ENCODE measurements at places on chromosomes 12 and 14.

DNA sequence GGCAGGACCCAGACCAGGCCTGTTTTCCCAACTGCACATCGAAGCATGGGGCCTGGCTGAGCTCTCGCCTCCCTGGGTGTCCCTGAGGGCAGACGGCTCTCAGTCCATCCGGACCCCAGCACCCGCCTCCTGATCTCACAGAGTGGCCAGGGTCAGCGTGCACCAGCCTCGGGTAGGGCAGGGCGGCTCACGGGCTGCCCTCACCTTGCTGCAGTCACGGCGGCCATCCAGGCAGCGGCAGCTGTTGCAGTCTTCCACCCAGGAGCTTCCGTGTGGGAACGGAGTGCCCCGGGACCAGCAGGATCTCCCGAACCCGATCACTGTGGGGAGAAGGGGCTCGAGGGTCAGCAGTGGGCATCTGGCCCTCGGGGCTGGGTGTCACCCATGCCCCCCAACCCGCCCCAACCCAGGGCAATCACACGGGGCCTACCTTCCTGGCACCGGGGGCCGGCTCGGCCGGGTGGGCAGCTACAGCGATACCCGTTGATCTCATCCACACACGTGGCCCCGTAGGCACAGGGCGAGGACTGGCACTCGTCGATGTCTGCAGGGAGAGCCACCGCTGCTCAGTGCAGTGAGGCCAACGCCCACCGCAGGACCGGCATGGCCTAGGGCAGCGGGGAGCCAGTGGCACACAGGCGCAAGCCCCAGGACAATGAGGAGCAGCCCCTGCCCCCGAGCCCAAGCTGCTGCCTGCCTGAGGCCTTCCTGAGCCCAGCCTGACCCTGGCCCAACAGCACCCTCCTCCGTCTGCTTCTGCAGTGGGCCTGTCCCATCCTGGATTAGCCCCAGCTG is 22.2 kb downstream of the JAG2 start:
- DNase-seq, result no peak

GRCh38 chr12:100154474-100155247 is 12.0 kb upstream of the BLTP3B start:
- no peak for DNase-seq

GRCh38 chr14:103279142-103280025 is 54.7 kb upstream of the EIF5 start:
- DNase-seq, result no peak

GRCh38 chr12:78568321-78569020 is 296.1 kb upstream of the SYT1 start:
- no peak for DNase-seq

GRCh38 chr12:19183121-19183838 is 53.7 kb downstream of the PLEKHA5 start:
- DNase-seq, result no peak

- DNase-seq, result no peak
These were observed 311.6 kb upstream of the DIO2 start for GRCh38 chr14:80522936-80523335.

GRCh38 chr14:82122655-82123054 is 589.0 kb upstream of the SEL1L start:
- DNase-seq, result no peak

GRCh38 chr12:108234158-108234557 is 105.0 kb downstream of the CMKLR1 start:
- DNase-seq, result no peak

DNA sequence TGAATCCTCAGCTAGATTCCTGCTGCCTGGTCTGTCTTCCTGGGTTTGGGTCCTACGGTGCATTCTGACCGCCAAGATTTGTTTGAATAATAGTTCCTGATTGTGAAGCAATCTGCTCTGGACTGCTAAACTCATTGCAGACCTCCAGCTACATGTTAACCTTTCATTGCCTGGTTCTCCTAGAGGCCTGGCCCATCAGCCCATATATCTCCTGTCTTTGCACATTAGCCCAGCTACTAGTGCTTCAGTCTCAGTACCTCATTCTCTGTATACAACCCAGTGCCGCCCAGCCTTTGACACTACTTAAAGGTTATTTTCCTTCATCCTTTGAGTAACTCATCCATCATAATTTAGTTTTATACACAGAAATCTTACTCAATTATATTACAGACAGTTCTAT is 65.6 kb upstream of the GRIP1 start:
- DNase-seq, result no peak

DNA sequence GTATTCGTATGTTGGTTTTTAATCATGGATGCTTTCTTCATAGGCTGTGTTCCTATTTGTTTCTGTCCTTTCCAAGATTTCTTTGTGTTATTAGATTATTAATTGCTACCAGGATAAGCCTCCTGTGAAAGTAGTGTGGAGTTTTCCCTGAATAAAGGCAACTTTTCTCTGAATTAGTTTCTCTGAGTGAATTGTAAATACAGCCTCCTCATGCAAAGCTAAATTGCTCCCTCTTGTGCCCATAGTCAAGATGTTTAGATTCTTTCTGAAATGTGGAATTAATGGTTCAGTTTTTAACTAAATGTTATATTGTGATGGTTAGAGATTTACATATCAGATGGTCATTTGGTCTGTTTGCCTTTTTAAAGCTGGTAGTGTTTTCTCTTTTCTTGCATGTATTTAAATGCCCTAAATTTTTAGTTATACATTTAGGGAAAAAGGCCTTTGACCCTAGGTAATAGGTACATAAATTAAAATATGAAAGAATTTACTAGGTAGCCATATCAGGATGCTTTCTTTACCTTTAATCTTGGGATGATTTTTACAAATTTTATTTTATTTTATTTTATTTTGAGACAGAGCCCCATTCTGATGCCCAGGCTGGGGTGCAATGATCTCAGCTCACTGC is 8.9 kb downstream of the APAF1 start:
- peak; percentile 39 for DNase-seq

- no peak for DNase-seq
These were observed 387.8 kb downstream of the FLRT2 start for GRCh38 chr14:85917716-85918115.

- DNase-seq, result no peak
These were observed 71.8 kb downstream of the BICD1 start for GRCh38 chr12:32178341-32179010.

GRCh38 chr12:50066402-50066801 is 9.0 kb downstream of the ASIC1 start:
- DNase-seq, result no peak

DNA sequence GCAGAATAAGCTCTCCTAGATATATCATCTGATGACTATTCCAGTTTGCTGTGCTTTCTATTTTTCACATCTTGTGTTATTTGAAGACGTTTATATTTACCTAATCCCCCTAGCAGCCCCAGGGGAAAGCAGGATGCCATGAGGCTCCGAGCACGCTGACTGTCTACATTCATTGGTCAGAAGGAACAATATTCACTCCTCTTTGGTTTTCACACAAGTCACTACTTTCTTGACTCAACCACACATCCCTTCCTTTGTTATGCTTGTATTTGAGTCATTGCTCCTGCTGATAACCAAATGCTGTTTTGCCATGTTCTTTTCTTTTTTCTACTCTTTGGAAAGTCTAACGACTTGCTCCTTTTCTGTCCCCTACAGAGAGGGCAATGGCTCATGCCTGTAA is 86.5 kb upstream of the SLC38A2 start:
- DNase-seq, result no peak

DNA sequence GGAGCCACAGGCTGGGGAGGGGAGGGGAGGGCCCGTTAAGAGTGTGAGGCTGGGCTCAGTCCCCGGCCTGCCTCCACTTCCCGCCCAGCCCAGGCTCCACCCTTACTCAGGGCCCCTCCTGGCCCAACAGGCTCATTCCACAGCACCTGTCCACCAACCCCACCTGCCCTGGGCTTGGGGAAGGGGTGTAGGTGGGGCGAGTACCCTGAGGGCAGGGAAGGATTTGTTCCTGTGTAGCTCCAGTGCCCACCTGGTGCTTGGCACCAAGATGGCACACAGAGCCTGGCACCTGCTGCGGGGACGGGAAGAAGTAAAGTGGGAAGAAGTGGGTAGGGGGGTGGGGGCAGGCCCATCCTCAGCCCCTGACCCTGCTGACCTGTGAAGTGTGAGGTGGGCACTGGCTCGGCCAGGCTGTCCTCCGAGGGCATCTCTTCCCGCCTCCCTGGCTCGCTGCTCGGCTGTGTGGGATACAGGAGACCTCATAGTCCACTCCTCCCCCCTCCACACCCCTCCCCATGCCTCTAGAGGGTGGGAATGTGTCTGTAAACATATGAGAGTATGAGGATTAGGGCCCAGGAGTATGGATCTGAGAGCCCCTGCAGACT is 35.1 kb downstream of the NCKAP5L start:
- DNase-seq, result no peak

GRCh38 chr12:10389904-10390303 is at the start of gene KLRK1:
Gene KLRK1 (minus strand): TSS chr12:10390041. CDS start chr12:10388810, 1,231 bp downstream.
- no peak for DNase-seq

- no peak for DNase-seq
These were observed 113.6 kb upstream of the RAP1B start for GRCh38 chr12:68497107-68497506.

GRCh38 chr14:64281805-64282204 is 12.4 kb downstream of the ESR2 start:
- DNase-seq, result no peak

- no peak for DNase-seq
These were observed 52.5 kb upstream of the RBM19 start for GRCh38 chr12:114018669-114019068.

- no peak for DNase-seq
These were observed 98.2 kb downstream of the DICER1 start for GRCh38 chr14:95059126-95059525.

DNA sequence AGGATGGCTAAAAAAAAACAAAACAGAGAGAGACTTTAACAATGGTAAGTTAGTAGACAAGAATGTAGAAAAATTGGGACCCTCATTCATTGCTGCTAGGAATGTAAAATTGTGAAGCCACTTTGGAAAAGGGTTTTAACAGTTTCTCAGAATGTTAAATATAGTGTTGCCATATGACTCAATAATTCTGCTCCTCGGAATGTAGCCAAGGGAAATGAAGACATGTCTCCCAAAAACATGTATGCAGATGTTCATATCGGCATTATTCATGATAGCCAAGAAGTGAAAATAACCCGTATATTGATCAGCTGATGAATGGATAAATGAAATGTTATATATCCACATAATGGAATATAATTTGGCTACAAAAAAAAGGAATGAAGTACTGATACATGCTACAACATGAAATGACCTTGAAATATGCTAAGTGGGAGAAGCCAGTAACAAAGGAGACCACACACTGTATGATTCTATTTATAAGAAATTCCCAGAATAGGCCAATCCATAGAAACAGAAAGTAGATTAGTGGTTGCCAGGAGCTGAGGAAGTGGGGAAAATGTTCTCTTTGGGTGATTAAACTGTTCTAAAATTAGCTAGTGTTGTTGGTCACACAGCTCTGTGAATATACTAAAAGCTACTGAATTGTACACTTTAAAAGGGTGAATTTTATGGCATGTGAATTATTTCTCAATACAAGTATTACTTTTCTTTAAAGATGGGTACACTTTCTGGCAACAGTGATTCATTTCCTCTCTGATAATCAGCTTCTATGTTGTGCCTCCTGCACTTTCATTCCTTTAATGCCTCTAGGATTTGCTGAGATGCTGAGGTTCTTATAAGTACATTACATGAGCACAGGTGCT is 132.5 kb downstream of the DAAM1 start:
- no peak for DNase-seq

DNA sequence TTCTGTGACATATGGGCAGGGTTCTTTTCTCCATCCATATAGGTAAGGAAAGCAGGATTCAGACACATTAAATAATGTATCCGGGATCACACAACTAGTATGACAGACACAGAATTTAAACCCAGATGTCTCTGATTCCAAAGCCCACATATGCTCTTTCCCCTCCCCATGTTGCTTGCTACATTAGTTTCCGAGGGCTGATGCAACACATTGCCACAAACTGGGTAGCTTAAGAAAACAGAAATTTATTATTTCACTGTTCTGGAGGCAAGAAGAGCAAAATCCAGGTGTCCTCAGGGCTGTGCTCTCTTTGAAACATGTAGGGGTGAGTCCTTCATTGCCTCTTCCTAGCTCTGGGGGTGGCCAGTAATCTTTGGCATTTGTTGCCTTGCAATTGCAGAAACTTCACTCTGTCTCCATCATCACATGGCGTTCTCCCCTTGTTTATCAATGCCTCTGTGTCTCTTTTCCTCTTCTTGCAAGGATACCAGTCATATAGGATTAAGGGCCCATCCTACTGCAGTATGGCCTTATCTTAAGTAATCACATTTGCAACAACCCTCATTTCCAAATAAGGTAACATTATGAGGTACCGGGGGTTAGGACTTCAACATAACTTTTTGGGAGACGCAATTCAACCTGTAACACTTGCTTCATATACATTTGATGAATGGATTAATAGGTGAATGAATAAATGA is 83.0 kb upstream of the CCND2 start:
- DNase-seq, result peak; percentile 43

- no peak for DNase-seq
These were observed 89.1 kb upstream of the VASH1 start for GRCh38 chr14:76672123-76672522.

GRCh38 chr14:39621223-39621622 is 189.0 kb upstream of the FBXO33 start:
- no peak for DNase-seq

All from GF-D8 (cell line).